Foreskin keratinocyte (primary cell): ENCODE measurements at places on chromosomes 11 and 22. TPM values are rescaled to one million over a fixed set of nuclear protein-coding genes. Genes with fewer than 3 reads are reported as not detected.
A peak's percentile ranks its signal among the peaks of the same experiment; 100 is the strongest.

DNA sequence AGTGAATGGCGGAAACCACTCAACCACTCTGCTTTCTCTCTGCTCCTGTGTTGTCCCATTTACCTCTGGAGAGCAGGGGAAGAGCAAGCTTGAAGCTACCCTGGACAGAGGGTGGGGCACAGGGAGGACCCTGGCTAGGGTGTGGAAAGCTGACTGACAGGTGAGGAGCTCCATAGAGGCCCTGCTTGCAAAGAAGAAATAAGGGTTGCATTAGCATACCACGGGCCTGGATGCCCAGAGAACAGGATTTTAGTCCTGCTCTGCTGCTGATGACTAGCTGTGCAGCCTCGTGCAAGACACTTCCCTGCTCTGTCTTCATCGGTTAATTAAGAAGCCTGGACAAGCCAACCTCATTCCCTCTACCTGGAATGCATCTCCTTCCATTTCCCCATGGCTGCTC lies 135.0 kb downstream of the BUD13 start:
- DNase-seq = no peak

GRCh38 chr11:116828632-116829524 lies 829 bp upstream of the APOC3 start:
- DNase-seq = no peak

GRCh38 chr11:120303004-120303637 lies 22.0 kb upstream of the TLCD5 start:
- DNase-seq = peak; percentile 69

DNA sequence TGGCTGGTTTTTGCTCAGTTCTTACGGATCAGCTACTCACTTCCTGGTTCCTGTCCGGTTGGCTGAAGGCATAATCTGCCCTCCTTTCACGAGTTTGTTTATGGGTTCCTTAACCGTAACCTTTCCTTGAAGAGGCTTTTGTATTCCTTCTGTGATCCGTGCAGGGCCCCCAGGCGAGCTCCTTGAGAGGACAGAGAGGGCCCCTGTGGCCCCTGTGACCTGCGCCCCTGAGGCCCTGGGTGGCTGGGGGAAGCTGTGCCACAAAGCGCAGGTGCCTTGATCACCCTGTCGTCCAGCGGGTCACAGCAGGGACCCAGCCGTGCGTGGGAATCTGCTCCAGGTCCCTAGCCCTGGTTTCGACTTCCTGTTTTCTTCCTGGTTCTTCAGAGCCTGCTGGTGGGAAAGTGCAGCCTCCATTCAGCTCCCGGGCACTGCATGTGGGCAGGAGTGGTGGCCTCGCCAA lies 27.8 kb upstream of the FADD start:
- DNase-seq = no peak

DNA sequence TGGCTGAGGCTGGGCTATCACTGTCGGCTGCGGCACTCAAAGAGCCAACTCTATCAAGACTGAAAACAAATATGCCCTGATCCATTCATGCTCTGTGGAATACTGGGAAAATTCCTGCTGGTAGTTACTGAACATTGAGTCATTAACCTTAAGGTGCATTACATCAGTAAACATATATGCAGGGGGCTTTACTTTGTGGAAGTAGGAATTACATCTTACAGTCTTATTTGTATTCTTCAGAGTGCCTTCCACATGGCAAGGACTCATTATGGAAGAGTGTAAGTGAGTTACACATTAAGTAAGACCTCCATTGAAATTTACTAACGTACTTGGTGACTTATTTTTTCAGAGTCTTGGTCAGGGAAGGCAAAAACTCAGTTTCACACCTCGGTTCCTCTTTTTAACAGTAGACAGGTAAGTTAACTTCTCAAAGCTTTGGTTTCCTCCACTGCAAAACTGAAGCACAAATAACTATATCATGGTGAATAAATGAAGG lies 4.5 kb downstream of the OR5B21 start:
- DNase-seq = no peak

DNA sequence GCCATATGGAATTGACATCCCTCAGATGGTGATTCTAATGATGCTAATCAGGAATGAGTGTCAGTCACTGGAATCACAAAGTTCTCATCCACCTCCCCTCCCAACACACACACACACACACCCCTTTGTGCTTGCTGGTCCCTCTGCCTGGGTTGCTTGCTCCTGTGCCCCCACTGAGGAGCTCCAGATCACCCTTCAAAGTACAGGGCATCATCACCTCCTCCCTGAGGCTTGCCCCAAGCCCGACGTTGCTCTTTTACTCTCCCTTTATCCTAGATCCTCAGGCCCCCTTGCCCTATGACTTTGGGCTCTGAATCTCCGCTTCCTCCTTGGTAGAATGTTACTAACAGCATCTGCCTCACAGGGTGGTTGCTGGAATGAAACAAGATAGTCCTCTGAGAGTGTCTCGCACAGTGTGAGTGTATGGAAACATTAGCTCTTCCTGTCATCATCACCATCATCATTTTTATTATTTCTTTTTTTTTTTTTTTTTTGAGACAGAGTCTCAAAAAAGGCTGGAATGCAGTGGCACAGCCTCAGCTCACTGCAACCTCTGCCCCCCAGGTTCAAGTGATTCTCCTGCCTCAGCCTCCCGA lies 3.4 kb downstream of the TOM1 start:
- no peak for DNase-seq

TENM4 gene
- polyA plus RNA-seq = 1.3 and 1.7 TPM in 2 replicates

CD44 gene
- polyA plus RNA-seq = 489 and 531 TPM in 2 replicates

GRCh38 chr22:34763496-34763895 lies 302.5 kb upstream of the ISX start:
- no peak for DNase-seq

- no peak for DNase-seq
These were observed 1.4 kb upstream of the TCN2 start for GRCh38 chr22:30605449-30606110.

DNA sequence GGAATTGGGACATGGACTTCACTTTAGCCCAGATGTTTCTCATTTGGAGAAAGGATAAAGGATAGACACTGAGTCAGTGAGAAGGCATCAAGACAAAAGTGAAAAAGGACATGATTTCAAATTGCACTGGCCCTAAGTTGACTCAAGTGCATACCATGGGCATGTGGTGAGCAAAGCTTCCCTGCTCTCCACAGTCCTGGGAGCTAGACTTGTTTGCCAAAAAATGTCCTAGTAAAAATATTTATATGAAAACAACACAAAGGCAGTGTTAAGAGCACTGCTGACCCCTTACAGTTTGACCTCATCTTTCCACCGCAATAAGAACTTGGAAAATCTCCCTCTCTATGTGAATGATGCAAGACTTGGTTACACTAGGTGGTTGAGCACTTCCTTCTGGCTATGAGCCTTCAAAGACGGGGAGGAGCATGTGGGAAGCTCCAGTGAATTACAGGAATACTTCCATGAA lies 46.5 kb upstream of the FIBIN start:
- DNase-seq = peak; percentile 82
